ENCODE measurements at places on chromosomes 7 and 10.

GRCh38 chr7:156638443-156639077 lies 2.0 kb upstream of the RNF32 start:
- no peak for DNase-seq

- DNase-seq = no peak
Measured at GRCh38 chr7:46366526-46366925, 445.5 kb upstream of the IGFBP3 start.

GRCh38 chr10:11286261-11286852 lies 268.7 kb downstream of the CELF2 start:
- DNase-seq = no peak

DNA sequence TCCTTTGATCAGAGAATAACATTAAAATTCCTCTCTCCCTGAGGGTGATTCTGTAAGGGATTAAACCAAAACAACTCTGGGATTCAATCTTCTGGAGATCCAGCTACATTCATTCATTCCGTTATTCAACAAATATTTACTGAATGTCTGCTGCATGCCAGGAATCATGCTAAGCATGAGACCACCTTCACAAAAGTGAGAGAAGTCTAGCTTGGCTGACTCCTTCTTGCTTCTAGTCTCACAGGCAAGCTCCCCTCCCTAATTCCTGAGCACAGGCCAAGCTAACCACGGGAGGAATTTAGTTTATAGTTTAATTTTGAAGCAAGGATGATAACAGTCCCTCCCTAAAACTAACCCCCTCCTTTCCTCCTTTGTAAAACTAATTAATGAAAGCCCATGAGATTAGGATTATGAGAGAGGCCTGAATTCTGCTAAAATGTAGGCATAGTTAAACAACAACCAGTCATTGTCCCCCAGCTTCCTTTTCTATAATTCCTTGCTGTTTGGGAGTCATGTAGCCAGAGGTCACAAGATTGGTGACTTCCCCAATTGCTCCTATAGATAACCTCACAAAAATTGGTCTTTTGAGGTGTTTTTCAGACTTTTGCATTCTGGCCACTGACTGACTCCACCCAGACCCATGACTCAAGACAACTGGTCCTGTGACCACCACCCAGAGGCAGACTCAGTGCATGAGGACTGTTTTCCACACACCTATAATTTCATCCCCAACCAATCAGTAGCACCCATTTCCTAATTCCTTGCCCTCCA lies 113.5 kb downstream of the ITGB8 start:
- no peak for DNase-seq

- DNase-seq = no peak
Measured at GRCh38 chr10:129520440-129521080, 53.5 kb downstream of the MGMT start.

DNA sequence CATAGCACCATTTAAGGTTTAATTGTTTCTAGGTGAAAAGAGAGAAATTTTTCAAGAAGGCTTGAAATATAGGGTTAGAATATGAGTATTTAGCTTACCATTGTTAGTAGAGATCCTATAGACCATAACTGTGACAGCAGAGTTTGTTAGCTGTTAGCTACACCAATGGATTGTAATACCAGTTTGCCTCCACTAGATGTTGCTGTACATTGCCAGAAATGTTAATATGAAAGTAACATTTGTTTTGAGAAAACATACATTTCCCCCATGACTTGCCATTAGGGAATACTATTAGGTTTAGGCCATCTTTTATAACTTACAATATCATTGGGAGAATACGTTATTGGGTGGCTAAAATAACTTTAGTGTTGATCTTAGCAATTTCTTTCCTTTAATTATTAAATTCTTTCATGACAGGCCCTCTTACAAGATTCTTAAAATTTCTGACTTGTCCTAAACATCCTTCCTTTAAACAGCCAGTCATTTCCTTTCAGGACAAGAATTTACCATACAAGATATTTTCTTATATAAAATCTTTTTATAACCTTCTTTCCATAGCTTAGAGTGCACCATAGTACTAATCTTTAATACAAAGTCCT lies 39.5 kb downstream of the ZNF117 start:
- no peak for DNase-seq

- DNase-seq = no peak
Measured at GRCh38 chr7:20745702-20746101, 41.0 kb downstream of the SP8 start.

DNA sequence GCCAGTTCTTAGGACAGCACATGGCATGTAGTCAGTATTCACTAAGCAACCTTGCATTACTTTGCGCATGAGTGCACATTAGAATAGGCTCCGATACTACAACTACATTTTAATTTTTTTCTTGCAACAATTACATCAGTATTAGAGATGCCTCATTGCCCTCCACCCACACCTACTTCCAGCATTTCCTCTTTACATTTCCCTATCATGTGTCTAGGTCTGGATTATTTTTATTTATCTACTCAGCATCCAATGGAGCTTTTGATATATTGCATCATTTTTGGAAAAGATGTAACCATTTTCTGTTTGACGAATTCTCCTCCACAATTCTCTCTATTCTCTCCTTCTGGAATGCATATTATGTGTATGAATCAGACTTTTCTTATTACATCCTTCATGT lies 258.2 kb upstream of the GLI3 start:
- no peak for DNase-seq

- no peak for DNase-seq
Measured at GRCh38 chr10:4945766-4946717, 17.2 kb upstream of the AKR1C1 start.
